ENCODE measurements at places on chromosomes 11 and 22.

- DNase-seq, result no peak
Measured at GRCh38 chr11:1916986-1917522, 2.4 kb upstream of the TNNT3 start.

DNA sequence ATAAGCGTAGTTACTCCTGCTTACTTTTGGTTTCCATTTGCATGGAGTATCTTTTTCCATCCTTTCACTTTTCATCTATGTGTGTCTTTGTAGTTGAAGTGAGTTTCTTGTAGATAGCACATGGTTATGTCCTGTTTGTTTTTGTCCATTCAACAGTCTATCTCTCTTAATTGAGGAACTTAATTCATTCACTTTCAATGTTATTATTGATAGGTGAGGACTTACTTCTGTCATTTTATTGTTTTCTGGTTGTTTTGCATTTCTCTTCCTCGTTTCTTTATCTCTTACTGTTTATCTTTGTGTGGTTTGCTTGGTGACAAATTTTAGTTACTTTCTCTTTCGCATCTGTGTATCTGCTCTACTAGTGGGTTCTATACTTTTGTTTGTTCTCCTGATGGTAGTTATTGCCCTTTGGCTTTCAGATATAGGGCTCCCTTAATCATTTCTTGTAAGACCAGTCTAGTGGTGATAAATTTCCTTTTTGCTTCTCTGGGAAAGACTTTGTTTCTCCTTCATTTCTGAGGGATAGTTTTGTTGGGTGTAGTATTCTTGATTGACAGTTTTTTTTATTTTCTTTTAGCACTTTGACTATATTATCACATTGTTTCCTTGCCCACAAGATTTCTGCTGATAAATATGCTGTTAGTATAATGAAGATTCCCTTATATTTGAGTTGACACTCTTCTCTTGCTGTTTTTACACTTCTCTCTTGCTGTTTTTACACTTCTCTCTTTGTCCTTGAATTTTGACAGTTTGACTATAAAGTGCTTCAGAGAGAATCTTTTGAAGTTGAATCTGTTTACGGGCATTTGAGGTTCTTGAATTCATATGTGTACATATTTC is 9.0 kb upstream of the RAG1 start:
- DNase-seq, result no peak

DNA sequence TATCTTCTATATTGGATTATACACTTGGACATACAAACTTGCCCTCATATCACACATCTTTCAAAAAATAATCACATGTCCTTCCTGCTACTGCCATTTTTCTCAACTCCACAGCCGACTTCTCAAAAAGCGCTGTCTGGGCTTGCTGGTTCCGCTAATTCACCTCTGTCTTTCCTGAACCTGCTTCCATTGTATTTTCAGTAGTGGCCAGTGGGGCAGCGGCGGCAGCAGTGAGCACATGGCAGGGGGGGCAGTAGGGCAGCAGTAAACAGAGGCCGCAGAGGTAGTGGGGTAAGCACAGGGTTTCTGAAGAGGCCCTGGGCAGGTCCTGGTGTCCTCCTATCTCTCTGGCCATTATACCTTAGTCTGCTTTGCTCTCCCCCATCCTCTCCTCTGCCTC is 126.3 kb downstream of the RRAS2 start:
- DNase-seq, result no peak

- DNase-seq, result no peak
Measured at GRCh38 chr22:17113600-17113999, 7.6 kb downstream of the TMEM121B start.

GRCh38 chr11:58513747-58514367 is 6.0 kb upstream of the OR5B21 start:
- no peak for DNase-seq

DNA sequence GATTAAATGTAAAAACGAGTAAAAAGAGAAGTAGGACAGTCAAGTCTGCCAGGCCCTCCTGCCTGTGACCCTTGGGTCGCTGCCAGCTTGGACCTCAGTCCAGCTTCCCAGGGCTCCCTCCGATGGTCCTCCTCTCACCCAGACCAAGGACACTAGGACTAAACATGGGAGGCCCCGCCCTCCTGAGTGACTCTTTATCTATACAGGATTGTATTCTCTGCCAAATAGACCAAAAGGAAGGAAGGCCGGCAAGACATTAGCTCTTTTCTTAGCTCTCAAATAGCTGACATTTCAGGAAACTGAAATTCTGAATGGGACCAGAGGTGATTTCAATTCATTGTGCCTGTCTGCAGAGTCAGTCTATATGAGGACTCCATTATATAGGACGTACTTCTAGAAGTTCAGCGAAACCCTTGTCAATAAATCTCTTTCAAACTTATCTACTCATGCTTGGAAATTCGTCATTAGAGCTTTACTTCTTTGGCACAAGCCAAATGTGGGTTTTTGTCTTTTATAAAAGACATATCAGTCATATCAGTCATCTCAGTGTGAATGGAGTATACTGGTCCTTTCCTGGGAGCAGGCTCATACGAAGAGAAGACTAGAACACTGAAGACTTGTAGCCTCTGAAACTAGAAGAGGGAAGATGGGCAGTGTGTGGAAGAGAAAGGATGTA is 28.5 kb downstream of the ADORA2A start:
- DNase-seq, result no peak
